Foreskin keratinocyte (primary cell): ENCODE measurements at places on chromosomes 12 and 14. TPM values are rescaled to one million over a fixed set of nuclear protein-coding genes. Genes with fewer than 3 reads are reported as not detected.

Gene BLOC1S1
- 107 and 121 TPM in 2 replicates for total RNA-seq

Gene PTPN6
- 22.5 and 23.2 TPM in 2 replicates for total RNA-seq

Gene ASCL1
- total RNA-seq = not detected in 2 replicates

Gene STAT6
- total RNA-seq = 94.4 and 98.8 TPM in 2 replicates

Gene CMTM5
- not detected in 2 replicates for total RNA-seq

Gene HCAR2
- 2.2 TPM in 2 replicates for total RNA-seq

Gene TM7SF3
- total RNA-seq = 91.2 and 126 TPM in 2 replicates

Gene GALNT6
- 73.4 and 95.8 TPM in 2 replicates for total RNA-seq

Gene THAP2
- total RNA-seq = 2.2 and 2.7 TPM in 2 replicates

Gene RARG
- 32.8 and 33.3 TPM in 2 replicates for total RNA-seq

Gene TDRD9
- total RNA-seq = 0.35 and 1.6 TPM in 2 replicates

Gene CLEC1A
- not detected in 2 replicates for total RNA-seq

Gene TMPRSS12
- not detected in 2 replicates for total RNA-seq

Gene KRT73
- not detected in 2 replicates for total RNA-seq

Gene TRHDE
- total RNA-seq = 0.49 and 0.78 TPM in 2 replicates

Gene TMEM106C
- total RNA-seq = 141 and 151 TPM in 2 replicates

Gene CCDC198
- not detected in 2 replicates for total RNA-seq

Gene MIP
- not detected in 2 replicates for total RNA-seq

Gene TEX22
- 0.07 TPM in 1 of 2 replicates, not detected in the other for total RNA-seq

Gene TEX52
- not detected in 2 replicates for total RNA-seq
